ENCODE measurements at places on chromosomes 16 and 17.

- no peak for DNase-seq
These were observed 85.6 kb downstream of the FOXL1 start for GRCh38 chr16:86663685-86664521.

DNA sequence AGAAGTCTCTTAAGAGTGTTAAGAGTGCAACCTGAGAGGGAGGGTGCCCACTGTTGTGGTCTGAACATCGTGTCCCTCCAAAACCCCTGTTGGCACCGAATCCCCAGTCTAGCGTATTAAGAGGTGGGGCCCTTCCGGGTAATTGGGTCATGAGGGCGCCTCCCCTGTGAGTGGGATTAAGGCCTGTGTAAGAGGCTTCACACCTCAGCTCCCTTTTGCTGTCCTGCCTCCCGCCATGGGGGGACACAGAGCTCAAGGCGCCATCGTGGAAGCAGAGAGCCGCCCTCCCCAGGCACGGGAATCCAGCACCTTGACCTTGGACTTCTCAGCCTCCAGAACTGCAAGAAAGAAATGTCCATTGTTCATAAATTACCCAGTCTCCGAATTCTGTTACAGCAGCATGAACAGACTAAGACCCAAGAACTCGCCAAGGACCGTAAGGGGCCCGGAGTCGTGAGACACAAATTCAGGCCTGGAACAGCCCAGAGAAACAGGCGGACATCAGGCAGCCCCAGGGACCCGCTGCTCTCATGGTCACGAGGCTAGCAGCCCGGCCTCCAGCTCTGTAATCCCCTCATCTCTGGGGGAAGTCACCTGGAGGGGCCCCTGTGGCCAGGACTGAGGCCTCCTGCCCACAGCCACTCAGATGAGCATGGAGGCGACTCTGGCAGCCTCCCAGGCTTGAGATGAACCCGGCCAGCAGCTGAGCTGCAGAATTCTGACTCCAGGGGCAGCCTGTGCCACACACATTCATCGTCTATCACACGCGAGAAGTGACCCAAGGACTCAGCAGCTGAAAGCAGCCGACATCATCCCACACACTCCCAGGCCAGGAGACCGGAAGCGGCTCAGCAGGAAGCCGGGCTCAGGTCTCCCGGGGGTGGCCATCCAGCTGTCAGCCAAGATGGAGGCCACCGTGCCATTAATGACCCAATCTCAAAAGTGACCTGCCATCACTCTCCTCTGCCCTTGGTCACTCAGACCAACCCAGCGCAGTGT is 12.8 kb upstream of the CHMP6 start:
- no peak for DNase-seq

DNA sequence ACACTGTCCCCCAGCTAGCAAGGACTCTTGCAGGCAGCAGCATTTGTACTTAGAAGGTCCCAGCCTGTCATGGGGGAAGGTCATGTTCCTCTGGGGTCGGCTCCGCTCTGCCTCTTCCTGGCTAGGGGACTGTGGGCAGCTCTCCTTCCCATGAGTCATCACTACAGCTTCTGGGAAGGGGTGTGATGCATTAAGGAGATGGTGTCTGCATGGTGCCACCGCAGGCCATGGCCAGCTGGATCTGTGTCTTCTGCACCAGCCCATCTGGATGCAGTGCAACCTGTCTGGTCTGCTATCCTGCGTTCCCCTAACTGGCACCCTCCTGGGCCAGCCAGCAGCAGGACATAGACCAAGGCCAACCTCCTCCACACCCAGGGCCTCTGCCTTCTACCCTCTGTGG is 6.3 kb downstream of the STARD3 start:
- DNase-seq: no peak

GRCh38 chr17:81417879-81418709 is 22.8 kb downstream of the BAHCC1 start:
- no peak for DNase-seq

DNA sequence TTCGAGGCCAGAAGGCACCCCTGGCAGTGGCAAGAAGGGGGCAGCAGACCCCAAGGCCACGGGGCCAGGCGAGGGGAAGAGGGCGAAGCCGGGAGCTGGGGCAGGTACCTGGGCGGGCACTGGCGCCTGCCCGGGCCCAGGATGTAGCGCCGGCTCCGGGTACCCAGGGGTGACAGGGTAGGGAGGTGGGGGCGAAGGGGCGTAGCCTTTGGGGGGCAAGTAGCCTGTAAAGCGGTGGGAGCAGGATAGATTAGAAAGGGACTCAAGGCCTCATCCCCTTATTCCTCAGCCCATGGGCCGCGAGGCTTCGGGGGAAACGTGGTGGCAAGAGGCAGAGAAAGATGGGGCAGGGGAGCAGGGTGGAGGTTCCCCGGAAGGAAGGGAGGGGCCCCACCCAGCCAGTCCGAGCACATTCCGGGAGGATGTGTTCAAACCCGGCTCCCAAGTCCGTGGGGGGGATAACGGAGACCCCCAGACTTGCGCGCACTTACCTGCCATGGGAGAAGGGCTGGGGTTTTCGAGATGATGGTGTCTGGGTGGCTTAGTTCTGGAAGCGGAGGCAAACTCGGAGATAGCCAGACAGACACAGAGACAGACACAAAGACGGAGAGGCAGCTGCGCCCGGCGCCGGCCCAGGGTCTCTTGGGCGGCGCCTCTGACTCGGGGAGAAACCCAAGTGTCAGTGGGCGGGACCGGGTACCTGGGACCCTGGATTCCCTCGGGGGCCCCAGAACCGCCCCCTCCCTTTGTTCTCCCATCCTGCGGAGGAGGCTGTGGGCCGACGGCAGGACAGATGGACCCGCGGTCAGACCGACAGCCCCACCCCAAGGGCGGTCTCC is 493 bp downstream of the PLSCR3 start:
- DNase-seq: peak; percentile 89

GRCh38 chr17:5784791-5785190 is 200.5 kb upstream of the NLRP1 start:
- DNase-seq: no peak

GRCh38 chr17:58307468-58308172 is 21.0 kb downstream of the TSPOAP1 start:
- no peak for DNase-seq

DNA sequence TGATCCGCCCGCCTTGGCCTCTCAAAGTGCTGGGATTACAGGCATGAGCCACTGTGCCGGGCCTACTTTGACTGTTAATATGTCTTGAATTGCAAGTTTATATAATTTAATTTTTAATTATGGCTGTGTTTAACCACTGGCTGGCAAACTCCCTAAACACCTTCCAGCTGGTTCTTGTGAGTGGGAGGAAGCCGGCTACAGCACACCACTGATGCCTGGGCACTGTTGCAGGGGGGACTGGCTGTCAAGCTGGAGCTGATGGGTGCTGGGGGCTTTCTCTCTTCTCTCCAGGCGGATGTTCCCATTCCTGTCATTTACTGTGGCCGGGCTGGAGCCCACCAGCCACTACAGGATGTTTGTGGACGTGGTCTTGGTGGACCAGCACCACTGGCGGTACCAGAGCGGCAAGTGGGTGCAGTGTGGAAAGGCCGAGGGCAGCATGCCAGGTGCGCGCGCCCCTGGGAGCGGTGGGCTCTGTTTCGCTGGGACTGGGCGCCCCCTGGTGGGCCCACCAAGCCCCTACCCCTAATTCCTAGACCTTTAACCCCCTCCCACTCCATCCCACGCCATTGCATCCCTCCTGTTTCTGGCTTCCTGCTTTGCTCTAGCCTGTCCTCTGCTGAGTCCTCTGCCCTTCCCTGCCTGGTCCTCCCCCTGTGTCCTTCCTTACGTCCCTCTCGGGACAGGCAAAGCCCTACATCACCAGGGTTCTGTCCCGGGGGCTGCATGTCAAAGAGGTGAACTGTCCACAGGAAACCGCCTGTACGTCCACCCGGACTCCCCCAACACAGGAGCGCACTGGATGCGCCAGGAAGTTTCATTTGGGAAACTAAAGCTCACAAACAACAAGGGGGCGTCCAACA is 9.5 kb downstream of the TBX21 start:
- no peak for DNase-seq

GRCh38 chr16:88922114-88922825 is 54.7 kb downstream of the CBFA2T3 start:
- no peak for DNase-seq

DNA sequence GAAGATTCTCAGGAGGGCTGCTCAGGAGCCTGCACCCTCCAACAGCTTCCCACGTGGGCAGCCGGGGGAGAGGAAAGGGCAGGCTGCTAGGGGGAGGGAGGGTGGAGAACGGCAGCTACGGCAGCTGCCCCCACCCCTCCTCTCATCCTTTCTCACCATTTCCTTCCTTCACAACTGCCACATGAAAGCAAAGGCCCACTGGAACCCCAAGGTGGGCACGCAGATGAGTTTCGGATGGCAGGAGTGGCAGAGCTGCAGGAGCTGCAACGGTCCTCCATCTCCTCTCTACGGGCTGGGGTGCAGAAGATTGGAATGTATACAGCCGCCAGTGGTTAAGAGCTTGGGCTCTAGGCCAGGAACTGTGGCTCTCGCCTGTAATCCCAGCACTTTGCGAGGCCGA is 77.7 kb downstream of the GAS7 start:
- DNase-seq: peak; percentile 30

DNA sequence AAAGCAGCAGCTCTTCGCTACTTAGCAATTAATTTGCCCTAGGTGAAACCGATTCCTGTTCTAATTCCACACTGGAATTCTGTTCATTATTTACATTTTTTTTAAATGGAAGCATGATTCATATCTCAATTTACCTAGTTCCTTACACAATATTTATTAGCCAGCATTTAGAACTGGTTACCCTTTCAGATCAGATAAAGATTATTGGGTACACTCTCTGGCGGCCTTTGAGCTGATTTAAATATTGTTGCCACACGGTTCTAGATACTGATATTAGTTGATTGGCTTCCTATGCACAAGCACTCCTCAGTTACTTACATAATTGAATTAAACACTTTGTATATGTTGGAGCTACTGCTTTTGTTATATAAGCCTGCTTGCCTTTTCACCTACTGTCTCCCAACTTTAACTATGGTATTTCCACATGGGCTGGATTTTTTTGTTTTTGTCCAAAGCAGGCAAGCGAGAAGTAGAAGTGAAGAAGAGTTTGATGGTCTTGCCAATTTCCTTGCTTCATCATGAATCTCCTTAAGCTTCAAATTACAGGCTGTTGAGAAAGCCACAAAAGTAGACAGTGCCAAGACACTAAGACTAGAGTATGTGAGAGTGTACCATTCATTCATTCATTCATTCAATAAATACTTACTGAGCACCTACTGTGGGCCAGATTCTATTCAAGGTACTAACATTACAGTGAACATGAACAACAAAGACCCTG is 3.9 kb upstream of the ALDH3A2 start:
- DNase-seq: no peak

DNA sequence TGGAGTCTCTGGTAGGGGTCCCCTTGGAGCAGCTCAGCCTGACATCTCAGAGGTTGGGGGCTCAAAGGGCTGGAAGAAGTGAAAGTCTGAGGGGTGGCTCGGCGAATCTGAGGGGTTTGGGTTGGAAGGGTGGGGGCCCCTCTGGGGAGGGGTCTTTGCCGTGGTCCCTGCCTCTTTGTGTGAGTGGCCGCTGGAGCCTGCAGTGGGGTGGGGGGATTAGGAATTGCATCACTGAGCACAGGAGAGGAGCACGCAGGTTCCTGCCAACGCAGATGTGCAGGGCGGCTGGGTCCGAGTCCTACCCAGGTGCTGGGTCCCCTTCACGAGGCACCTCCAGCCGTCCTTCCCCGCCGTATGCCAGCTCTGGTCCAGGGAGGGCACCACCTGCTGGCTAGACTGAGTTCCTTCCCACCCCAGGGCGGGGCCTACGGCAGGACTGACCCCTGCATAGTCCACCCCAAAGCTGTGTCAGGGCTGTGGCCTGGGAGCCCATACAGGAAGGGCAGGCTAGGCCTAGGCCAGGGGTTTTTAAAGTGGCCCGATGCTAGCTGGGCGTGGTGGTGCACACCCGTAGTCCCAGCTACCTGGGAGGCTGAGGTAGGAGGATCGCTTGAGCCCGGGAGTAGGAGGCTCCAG is 9.9 kb downstream of the FMNL1 start:
- no peak for DNase-seq

DNA sequence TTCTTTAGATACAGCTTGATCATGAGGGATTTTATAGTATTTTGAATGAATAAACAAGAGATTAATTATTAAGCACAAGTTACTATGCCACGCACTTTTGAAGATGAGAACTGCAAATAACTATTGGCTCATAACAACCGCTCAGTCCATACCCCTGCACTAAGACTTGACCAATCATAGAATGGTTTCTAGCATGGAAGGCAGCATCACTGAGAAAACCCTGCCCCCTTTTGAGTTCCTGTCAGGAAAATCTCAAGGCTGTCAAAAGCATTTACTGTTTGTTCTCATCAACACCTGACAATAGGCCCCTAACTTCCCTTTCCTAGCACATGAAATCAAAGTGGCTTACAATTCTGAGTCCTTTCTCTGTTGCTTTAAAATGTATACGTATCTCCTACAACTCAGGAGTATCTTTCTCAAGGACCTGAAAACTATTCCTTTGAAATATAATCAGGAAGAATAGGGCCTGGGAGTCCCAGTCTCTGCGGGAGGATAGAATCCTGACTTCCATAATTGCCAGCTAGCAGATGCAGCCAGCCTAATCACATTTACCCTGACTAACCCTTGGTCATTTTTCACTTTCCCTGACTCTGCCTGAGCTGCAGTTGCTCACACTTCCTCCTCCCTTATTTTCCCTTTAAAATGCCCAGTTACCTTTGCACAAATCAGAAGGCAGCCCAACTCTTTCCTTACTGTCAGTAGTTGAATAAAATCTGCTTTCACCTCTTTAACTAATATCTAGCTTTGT is 9.1 kb upstream of the MMD start:
- no peak for DNase-seq

- DNase-seq: peak; percentile 16
These were observed 49.6 kb downstream of the COX10 start for GRCh38 chr17:14118951-14119350.

GRCh38 chr17:78357177-78357586 is 2.7 kb downstream of the SOCS3 start:
- DNase-seq: no peak

GRCh38 chr16:27346819-27347218 is 33.0 kb downstream of the IL4R start:
- peak; percentile 19 for DNase-seq

- DNase-seq: no peak
These were observed 17.8 kb downstream of the HAPSTR1 start for GRCh38 chr16:9109255-9109654.

- DNase-seq: peak; percentile 53
These were observed 63.9 kb upstream of the RPH3AL start for GRCh38 chr17:416293-417206.

- DNase-seq: no peak
These were observed 66.9 kb upstream of the MPHOSPH6 start for GRCh38 chr16:82236875-82237274.

DNA sequence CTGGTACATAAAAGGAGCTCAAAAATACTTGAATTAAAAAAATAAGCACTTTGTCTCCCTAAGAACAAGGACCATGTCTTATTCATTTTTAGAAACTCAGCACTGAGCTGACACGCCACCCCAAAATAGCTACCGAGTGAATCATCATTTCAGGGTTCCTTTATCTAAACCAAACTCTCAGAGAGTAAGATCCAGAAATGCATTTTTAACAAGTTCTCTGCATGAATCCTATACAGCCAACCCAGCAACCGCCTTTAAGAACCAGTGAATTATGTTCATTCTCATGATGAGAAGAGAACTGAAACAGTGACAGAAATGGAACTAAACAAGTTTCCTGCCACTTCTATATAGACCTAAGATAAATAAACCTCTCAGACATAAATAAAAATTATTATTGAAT is 8.7 kb downstream of the C16orf87 start:
- DNase-seq: peak; percentile 60

- peak; percentile 40 for DNase-seq
These were observed 19.4 kb downstream of the PRDM7 start for GRCh38 chr16:90057738-90058173.

GRCh38 chr16:74455619-74456289 is 34.5 kb upstream of the CLEC18B start:
- no peak for DNase-seq

GRCh38 chr16:88726981-88727380 is 20.7 kb downstream of the CTU2 start:
- DNase-seq: no peak

Data from GM20000 (cell line).